Cardiac muscle cell (in vitro differentiated cells and primary cell): ENCODE measurements at places on chromosomes 12 and 14. TPM values are rescaled to one million over a fixed set of nuclear protein-coding genes. Genes with fewer than 3 reads are reported as not detected.

DNA sequence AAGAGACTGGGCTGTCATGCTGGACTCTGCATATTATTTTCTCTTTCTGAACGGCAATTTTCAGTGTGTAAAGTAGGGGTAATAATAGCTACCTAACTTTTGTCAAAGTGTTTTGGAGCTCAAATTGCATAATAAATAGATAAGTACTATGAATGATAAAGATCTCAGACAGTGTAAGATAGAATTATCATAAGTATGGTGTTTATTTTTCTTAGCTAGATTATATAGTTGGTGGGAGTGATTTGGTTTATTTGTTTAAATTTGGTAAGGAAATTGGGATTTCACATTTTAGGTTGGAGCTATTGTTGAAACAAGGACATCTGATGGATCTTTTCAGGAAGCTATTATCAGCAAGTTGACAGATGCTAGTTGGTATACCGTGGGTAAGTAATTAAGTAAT is 7.4 kb downstream of the ARID4A start:
- H3K4me1 ChIP-seq: peaks cover under 1% of the 10 kb centered on the region
- no peak overlapping the region for H3K27ac ChIP-seq
- H3K27me3 ChIP-seq: no peaks in the 10 kb centered on the region
- no peak for DNase-seq
- H3K4me3 ChIP-seq: no peak overlapping the region

DNA sequence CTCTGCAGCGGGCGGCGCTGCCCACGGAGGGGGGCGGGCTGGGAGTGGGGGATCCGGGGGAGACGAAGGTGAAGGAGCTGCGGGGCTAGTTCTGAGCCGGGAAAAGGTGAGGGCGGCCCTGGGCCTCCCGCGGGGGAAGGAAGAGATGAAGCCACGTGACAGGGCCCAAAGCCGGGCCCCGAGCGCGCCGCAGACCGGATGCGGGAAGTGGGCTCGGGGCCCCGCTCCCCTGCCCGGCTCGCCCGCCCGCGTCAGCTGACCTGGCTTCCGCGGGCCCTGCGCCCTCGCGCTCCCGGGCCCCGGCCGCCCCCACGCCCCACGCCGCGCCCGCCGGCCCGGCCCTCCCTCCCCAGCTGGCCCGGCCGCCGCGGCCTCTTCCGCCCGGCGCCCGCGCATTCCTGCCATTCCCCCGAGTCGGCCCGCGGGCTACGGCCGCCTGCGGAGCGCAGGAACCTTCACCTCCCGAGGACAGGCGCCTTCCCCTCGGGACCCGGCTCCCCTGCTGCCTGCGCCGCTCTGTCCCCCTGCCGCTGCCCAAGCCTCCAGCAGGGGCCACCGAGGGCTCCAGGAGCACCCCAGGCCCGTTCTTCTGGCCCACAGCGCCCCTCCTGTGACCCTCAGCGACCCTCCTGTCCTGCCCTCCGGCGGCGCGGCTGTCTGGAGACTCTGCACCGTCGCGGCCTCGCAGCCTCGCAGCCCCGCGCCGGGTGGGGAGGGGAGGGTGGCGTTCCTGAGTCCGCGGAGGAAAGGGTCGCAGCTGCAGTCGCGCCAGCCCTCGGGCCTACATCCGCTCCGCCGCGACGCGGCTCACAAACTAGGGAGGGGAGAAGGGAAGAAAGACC is 20.4 kb downstream of the NINJ2 start:
- peak overlapping the region; percentile 29 for H3K4me3 ChIP-seq
- peak overlapping the region; percentile 84 for H3K27ac ChIP-seq
- peak; percentile 90 for DNase-seq
- H3K4me1 ChIP-seq: peaks cover 13% of the 10 kb centered on the region
- H3K27me3 ChIP-seq: no peaks in the 10 kb centered on the region

DNA sequence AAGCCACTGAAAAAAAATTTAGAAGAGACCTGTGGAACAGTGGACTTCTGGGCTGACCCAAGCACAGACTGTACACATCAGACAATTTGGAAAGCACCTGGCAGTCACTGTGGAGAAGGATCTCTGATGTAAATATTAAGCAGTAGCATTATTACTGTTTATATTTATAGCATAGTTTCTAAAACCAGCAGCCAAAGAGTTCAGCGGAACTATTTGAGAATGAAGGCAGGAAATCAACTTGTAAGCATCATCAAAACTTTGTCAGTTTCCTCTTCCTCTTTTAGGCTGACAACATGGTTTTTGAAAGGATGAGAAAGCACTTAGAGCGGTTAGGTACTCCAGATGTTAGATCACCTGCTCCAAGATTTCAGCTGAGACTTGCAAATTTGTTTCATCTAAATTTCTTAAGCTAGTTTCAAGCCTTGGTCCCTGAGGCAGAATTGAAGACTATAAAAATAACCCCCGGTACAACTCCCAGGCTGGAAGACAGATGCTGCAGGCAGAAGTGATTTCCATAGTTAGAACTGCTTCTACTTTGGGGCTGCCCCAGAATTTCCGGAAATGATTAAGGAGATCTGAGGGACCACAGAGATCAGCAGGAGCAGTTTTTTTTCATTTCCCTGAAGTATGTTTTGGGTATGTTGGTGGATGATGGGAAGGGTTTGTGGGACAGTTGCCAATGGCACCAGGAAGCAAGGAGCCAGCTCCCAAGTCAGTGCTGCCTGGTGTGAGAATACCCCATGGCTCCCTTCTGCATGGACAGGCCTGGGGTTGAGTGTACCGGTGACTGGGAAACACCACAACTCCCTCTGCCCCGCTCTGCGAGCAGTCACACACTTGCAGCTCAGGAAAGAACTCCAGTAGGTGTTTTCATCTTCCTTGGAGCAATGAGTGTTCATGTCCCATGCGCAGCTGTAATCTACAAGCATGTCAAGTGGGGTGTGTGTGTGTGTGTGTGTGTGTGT is 354.5 kb downstream of the NUAK1 start:
- DNase-seq: no peak
- H3K4me1 ChIP-seq: no peaks in the 10 kb centered on the region
- H3K4me3 ChIP-seq: no peak overlapping the region
- H3K36me3 ChIP-seq: no peaks in the 10 kb centered on the region

DNA sequence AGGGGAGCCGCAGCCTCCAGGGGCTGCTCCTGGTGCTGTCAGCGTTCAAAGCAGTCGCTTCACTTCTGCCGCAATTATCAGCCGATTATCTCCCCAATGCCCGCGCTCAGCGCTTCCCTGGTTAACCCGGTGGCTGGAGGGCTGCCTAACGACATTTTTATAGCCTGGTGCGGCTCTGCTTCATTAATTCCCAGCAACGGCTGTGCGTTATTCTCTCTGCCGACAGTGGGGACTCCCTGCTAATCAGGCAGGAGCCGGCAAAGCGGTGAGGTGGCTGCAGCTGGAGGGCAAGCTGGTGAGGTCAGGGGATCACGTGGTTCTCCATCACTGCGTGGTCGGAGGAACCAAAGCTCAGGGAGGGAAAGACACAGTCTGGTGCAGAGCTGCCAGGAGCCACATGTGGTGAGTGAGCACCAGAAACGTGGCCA is 62.9 kb downstream of the GLRX5 start:
- peak; percentile 10 for DNase-seq
- H3K27ac ChIP-seq: no peak overlapping the region
- H3K36me3 ChIP-seq: no peaks in the 10 kb centered on the region
- H3K4me3 ChIP-seq: peak overlapping the region; percentile 13

DNA sequence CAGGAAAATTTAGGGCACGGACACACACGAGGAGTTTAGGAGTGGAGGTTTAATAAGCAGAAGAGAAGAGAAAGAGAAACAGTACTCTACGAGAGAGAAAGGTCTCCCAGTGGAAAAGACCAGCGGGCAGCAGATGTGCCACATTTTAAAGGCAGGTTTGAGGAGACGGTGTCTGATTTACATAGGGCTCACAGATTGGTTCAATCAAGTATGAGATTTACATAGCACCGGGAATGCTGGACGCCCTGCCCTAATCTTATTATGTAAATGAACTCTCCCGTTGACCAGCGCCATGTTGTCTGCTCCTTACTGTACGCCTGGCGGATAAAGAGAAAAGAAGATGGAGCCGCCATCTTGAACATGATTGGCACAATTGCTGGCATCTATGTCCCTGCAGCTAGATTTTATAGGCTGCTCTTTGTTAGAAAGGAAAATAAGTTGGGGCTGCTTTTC is 17.9 kb downstream of the NFKBIA start:
- H3K4me3 ChIP-seq: no peak overlapping the region
- no peak for DNase-seq
- no peaks in the 10 kb centered on the region for H3K36me3 ChIP-seq
- no peaks in the 10 kb centered on the region for H3K27me3 ChIP-seq
- H3K27ac ChIP-seq: peak overlapping the region; percentile 83
- H3K4me1 ChIP-seq: peaks cover 26% of the 10 kb centered on the region

DNA sequence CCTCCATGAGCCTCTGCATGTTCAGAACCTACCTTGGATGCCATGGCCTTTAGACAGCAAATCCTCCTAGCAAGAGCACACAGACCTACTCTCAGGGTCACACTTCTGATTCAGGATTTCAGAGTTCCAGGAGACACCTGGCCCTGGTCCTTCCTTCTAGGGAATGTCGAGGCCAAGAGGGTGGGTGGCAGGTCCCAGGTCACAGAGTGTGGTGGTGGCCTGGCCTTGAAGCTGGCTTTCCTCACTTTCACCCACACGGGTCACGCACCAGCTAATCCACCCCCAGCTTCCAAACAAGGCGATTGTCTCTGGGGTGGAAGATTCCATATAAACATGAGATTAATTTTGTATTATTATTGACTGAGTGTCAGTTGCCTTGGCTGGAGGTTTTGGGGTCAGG is 328.3 kb upstream of the RTL1 start:
- no peak for DNase-seq
- H3K4me3 ChIP-seq: no peak overlapping the region
- H3K27ac ChIP-seq: no peak overlapping the region

- no peaks in the 10 kb centered on the region for H3K36me3 ChIP-seq
- H3K4me3 ChIP-seq: no peak overlapping the region
- H3K4me1 ChIP-seq: no peaks in the 10 kb centered on the region
- H3K27ac ChIP-seq: no peak overlapping the region
- DNase-seq: no peak
Measured at GRCh38 chr12:96094201-96094600, 58.8 kb upstream of the LTA4H start.

DNA sequence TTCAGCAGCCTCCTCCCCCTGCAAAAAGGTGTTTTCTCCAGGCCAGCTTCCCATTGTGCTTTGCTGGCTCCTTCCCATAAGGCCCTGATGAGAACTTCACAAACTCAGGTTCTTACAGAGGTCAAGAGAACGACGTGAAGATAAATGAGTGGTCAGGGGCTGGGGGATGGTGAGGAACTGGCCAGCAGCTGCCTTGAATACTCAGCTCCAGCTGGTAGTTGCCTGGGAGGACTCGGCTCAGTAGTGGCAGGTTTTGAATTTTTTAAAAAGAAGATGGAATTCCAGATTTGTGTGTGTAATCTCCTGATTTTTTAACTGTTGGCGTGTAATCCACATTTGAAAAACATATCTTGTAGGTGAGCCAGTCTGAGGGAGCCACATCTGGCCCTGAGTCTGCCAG is 5.9 kb downstream of the DDX55 start:
- no peak for DNase-seq
- H3K36me3 ChIP-seq: peaks cover 44% of the 10 kb centered on the region
- H3K4me1 ChIP-seq: no peaks in the 10 kb centered on the region
- no peak overlapping the region for H3K4me3 ChIP-seq
- H3K27ac ChIP-seq: peak overlapping the region; percentile 75

Gene ESYT1
- 103 and 107 TPM in 2 replicates for total RNA-seq

Gene RBP5
- total RNA-seq: 0.95 and 8.9 TPM in 2 replicates

Gene ESRRB
- 11.0 and 13.6 TPM in 2 replicates for total RNA-seq
